ENCODE measurements at places on chromosomes 2 and 18.
A peak's percentile ranks its signal among the peaks of the same experiment; 100 is the strongest.

DNA sequence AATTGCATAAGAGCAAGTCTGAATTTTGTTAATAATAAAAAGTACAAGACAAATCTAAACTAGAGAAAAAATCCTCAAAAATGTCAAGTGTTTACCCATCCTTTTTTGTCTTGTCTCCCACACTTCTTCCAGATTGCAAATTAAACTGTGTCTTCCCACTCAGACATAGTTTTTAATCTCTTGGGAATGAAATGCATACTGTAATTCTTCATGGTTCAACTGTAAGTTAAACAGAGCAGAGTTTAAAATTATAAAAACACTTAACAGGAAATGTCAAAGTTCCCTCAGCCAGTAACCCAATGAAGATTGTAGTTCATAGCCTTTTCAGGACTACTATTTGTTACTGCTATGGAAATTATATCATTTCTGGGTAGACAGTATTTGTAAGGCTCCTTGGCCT lies 171.8 kb downstream of the UBE2E3 start:
- DNase-seq = no peak

- no peak for DNase-seq
Observed at GRCh38 chr2:67881816-67882215, 181.0 kb downstream of the C1D start.

DNA sequence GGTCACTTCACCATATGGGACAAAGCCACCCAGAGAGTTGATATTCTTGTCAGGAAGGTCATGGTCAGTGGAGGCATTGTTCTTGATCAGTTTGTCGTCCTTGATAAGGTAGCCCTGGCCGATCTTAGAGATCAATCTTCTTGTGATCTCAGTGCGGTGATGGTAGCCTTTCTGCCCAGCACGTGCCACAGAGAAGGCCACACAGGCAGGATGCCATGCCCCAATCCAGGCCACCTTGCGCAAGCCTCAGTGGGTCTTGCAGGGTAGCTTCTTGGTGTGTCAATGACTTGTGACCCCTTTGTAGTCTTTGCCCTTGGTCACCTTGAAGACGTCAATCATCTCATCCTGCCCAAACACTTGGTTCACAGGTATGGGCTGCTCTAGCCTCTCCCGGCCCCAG lies 143.9 kb upstream of the ASB18 start:
- DNase-seq = no peak

GRCh38 chr2:10323535-10323934 lies 20.8 kb downstream of the HPCAL1 start:
- no peak for DNase-seq

- no peak for DNase-seq
Observed at GRCh38 chr2:231590614-231591013, 2.0 kb upstream of the TEX44 start.

GRCh38 chr2:235506291-235506996 lies 12.6 kb downstream of the AGAP1 start:
- DNase-seq = no peak

DNA sequence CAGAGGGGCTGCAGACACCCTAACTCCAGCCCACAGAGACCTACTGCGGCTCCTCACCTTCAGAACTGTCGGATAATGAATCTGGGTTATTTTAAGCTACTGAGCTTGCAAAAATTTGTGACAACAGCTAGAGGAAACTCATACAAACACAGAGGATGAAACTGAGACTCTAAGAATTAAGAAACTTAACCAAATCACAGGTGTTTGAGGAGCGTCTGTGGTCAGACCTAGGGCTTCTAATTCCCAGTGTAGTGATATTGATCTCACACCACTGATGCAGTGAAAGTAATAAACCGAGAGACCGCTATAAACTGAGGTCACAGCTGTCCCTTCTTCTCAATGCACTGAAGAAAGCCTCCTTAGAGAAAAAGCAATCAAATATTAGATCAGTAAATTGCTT lies 110.1 kb downstream of the RGPD3 start:
- no peak for DNase-seq

DNA sequence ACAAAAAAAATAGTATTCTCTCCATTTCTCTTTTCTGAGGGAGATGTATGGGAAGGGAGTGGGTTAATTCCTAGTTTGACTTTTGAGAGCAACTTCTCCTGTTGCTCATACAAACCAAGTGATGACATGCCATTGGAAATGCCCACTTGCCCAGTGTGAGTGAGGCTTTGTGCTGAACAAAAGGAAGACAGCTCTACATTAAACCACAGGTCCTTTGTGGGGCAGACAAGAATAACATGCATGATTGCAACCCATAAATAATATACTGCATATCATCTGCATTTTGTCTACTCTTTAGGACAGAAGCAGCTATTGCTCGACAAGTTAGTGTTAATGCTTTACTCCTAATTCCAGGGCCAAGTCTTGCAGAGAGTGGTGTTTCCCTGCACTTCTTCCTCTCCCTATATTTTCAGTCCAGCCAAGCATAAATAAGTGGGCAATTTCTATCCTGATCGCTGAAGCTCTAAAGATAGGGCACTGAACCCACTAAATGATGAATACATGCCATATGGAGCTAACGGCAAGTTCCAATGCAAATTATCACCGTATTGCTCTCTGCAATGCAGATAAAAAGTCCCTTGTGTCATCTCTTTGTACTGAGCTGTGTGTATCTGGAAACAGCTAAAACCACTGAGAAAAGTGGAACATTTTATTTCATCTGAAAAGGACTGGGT lies 19.4 kb upstream of the EHBP1 start:
- DNase-seq = no peak

GRCh38 chr2:46335391-46336282 lies 38.4 kb downstream of the EPAS1 start:
- DNase-seq = peak; percentile 49

All from LoVo (cell line).